Activated CD4-positive, alpha-beta memory T cell treated with anti-CD3 and anti-CD28 coated beads for 36 hours (primary cell): ENCODE measurements at places on chromosomes 11 and 22. TPM values are rescaled to one million over a fixed set of nuclear protein-coding genes. Genes with fewer than 3 reads are reported as not detected.

ZNF214 gene
- total RNA-seq: not detected

MFRP gene
- not detected for total RNA-seq

KCNE3 gene
- total RNA-seq: not detected

DNA sequence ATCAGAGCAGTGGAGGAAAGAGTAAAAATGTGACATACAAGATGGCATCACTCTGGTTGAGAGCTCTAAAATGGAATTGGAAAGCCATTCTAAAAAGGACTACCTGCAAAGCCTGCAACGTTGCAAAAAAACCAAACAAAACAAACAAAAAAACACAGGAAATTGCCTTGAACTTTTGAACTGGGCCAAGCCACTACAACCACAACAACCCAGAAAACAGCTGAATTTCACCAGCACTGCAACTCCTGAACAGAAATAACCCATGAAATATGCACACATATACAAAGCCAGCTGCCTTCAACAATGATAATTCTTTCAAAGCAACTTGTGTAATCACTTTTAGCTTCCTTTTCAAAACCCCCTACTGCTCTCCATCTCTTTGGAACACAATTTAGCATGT is 326.6 kb upstream of the LRRC4C start:
- H3K4me1 ChIP-seq: no peaks in the 10 kb centered on the region
- H3K36me3 ChIP-seq: no peaks in the 10 kb centered on the region
- H3K27ac ChIP-seq: no peak overlapping the region
- H3K4me3 ChIP-seq: no peak overlapping the region

GRCh38 chr22:41478891-41479521 is 10.1 kb downstream of the ACO2 start:
- no peak overlapping the region for H3K4me3 ChIP-seq
- H3K4me1 ChIP-seq: peaks cover 33% of the 10 kb centered on the region
- peaks cover under 1% of the 10 kb centered on the region for H3K36me3 ChIP-seq
- H3K27me3 ChIP-seq: no peaks in the 10 kb centered on the region

DNA sequence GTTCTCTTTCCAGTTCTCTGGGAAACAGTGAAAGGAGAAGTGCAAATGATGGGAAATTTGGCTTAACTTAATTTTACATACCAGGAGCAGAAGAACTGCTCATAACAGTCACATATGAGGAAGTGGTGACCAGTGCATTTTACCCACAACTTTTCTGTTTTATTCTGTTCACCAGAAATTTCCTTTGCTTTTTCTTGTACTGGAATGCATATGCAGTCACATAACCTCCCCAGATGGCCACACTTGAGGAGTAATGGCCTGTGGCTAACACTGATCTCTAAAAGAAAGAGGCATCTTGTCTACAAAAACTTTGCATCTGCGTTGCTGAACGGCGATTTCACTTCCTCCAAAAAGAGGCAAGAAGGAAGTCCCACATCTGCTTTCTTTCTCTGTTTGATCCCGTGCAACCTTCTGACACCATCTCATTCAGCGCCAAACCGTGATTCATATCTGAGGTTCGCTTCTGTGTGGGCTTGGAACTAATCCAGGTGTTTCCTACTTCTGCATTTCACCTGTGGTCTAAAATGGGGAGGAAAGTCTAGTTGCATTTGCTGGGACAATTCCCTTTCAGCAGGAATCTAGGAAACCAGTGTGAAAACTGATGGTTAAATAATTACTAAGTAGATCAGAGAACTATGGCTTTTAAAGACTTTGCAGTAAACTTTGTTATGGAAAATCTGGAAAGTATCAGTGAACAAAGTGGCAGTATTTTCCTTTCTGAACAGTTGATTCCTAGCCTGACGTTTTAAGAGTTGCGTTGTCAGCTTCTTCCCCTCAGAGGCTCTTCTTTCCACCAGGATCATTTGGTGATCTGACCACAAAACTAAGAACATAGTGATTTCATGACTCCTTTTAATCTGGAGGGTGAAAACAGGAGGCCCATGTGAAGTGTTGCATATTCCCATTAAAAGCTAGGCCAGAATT is 4.2 kb upstream of the MPEG1 start:
- peak; percentile 52 for DNase-seq
- no peaks in the 10 kb centered on the region for H3K36me3 ChIP-seq
- no peak overlapping the region for H3K4me3 ChIP-seq
- no peak overlapping the region for H3K27ac ChIP-seq

GRCh38 chr11:19344661-19345518 is 104.1 kb upstream of the E2F8 start:
- H3K36me3 ChIP-seq: no peaks in the 10 kb centered on the region
- H3K4me1 ChIP-seq: peaks cover 5% of the 10 kb centered on the region
- H3K4me3 ChIP-seq: no peak overlapping the region
- H3K27ac ChIP-seq: no peak overlapping the region

GRCh38 chr11:36588099-36588498 is 6.2 kb upstream of the IFTAP start:
- H3K27ac ChIP-seq: no peak overlapping the region
- DNase-seq: no peak
- no peaks in the 10 kb centered on the region for H3K36me3 ChIP-seq
- H3K4me3 ChIP-seq: no peak overlapping the region
- H3K27me3 ChIP-seq: peaks cover 17% of the 10 kb centered on the region
